Fibroblast of villous mesenchyme (primary cell): ENCODE measurements at places on chromosomes 1 and 21.

DNA sequence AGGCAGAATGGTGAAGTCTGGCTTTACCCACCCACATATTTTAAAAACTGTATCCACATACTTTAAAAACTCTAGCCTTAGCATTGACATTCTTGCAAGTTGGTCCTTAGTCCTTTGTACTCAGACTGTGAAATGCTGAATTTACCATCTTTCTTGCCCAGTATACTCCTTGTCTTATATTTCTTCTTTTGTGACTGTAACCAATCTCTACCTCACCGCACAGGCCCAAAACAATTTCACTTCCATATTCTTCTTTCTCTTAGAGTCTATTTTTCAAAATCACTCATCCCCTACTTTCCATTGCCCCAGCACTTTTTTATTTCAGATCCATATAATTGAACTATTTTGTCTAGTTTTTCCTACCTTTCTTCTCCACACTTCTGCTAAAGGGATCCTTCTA lies 892.4 kb upstream of the B3GALT2 start:
- no peak for DNase-seq

DNA sequence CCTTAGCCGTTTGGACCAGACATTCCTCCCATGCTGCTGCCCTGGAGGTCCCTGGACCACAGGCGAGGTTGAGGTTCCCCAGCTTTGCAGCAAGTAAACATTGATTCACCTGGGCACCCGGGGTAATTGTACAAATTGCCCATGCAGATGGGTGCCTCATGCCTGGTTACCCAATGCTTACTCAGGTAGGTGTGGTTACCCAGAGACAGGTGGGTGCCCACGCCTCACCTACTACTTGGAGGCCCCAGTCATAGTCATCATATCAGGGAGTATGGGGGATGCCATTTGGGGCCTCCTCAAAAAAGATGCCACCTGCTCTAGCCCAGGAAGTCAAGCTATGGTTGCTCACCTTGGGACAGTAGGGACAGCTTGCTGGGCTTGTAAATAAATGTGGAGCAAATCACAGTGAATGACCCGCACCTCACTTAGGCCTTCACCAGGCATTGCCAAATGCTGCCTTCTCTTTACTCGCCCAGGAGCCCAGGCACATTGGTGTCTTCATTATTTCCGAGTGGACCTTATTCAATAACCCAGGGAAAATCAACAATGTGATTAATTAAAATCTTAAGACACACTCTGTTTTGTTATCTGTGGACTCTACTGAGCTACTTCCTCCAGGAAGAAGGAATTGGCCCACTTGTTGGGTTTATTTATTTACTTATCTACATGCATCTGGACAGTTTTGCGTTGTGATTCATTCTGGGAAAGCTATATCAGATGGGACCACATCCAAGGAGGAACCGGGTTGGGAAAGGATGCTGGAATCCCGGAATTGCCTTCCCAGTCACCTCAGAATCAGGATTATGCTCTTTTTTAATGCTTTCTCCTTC lies 35.6 kb upstream of the GRHL3 start:
- DNase-seq: peak; percentile 90

GRCh38 chr1:229076195-229076594 lies 194.7 kb upstream of the RAB4A start:
- no peak for DNase-seq

GRCh38 chr1:43991200-43991475 lies 261 bp upstream of the CCDC24 start:
- no peak for DNase-seq

DNA sequence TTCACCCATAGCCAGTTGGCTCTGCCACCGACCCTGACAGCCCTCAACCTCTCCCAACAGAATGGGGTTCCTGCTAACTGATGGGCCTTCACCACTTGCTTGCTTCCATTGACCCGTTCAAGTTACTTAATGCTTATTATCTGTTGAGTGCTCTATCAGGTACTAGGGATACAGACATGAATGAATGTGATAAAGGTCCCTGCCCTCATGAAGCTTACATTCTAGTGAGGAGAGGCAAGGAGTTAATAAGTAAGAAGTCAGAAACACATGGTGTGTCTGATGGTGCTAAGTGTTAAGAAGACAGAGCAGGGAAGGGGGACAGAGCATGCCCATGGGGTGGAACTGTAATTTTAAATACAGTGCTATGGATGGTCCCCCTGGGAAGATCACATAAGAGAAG lies 107.5 kb upstream of the JUN start:
- DNase-seq: no peak
